ENCODE measurements at places on chromosomes 4 and X.

GRCh38 chr4:72991873-72992272, 77.6 kb downstream of the COX18 start:
- DNase-seq, result no peak

- no peak for DNase-seq
These were observed 48.1 kb upstream of the UGT2B15 start for GRCh38 chr4:68718447-68719074.

DNA sequence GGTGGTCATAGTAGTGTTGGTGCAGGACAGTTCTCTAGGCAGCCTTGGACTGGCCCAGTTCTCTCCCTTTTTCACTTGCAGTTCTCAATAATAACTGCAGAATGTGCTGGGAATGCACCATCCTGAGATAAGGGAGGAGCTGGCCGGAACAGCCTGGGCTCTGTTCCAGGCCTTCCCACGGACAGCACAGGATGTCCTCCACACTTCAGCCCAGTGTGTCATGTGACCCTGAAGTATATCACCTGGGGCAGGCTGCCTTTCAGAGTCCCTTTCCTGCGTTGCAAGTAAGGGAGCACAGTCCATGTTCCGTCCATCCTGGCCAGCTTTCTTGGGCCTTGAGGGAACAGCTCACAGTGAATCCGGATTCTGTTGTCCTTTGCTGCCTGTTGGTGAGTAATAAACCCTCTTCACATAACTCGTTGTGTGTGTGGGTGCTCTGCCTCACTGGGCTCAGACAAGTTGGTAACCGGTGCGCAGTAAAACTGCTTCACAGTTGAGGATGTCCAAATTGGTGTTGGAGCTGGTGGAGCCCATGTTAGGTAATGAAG, 32.3 kb upstream of the BBS12 start:
- no peak for DNase-seq

- DNase-seq, result no peak
These were observed 162.4 kb upstream of the FMR1 start for GRCh38 chrX:147749308-147749707.

DNA sequence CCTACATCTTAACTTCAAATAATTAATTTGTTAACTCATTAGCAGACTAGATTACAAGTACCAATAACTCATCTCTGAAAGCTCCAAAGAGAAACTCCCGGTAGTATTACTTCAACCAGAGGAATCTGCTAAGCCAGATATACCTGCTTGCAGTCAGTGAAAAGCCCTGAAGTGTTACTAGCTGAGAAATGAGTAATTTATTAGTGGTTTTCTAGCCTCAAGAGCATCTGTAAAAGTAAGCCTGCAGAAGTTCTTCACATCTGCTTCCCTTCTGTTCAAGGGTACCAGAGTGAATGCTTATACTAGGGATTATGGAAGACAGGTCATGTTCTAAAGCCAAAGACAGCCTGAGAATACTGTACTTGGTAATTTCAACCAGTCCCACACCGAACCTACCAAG, 34.7 kb downstream of the IRS4 start:
- no peak for DNase-seq

DNA sequence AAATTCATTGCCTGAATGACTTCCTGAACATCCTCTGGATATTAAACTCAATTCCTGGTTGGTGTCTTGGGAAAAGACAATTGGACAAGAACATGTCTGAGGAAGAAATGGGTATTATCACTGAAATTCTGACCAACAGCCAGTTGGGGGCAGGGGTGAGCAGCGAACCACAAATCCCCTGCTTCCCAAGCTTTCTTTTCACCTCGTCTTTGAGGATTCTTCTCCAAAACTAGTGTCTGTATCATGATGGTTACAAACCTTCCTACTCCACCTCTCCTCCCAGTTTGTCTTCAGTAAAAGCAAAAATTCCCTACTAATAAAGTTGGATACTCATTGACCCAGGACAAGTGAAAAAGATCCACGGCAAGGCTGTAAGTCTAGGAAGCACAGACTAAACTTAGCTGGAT, 48.3 kb upstream of the WDR1 start:
- DNase-seq, result no peak

DNA sequence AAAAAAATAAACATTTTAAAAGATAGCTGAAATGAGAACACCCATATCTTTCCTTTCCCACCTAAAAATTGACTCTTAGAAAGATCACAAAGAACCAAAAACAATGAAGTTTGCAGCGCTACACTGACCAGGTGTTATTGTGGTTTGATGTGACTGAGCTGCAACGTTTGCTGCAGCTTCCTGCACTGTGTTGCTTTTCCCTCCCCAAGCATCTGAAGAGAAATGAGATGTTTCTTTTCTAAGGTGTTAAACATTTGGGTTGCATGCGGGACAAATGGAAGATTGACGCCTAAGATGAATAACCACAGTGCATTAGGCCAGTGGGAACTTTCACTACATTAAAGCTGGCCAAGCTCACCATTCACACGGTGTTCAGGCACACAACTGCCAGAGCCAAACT, 8.9 kb downstream of the LEF1 start:
- no peak for DNase-seq

DNA sequence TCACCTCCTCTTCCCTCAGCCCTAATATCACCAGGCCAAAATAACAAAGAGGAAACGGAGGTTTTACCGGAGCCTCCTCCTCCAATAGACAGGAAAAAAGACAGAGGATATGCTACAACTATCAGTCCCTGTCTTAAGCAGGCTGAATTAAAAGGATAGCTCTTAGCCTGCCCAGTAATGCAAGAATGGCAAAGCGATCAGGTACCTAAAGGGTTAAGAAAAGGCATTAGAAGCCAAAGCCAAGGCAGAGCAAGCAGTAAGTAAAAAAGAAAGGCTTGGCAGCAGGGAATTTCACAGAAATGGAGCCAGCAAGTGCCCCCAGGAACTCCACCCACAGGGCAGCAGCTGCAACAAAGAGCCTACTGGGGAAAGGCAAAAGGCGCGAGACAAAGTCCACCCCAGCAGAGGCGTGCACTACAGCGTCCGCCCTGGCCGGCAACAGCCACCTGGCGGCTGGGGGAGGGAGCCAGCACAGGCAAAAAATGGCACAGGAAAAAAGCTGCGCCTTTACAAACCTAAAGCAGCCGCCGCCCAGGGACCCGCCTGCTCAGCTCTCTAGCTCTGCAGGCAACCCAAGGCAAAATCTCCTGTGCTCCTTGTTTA, 220.6 kb upstream of the ZC4H2 start:
- no peak for DNase-seq

DNA sequence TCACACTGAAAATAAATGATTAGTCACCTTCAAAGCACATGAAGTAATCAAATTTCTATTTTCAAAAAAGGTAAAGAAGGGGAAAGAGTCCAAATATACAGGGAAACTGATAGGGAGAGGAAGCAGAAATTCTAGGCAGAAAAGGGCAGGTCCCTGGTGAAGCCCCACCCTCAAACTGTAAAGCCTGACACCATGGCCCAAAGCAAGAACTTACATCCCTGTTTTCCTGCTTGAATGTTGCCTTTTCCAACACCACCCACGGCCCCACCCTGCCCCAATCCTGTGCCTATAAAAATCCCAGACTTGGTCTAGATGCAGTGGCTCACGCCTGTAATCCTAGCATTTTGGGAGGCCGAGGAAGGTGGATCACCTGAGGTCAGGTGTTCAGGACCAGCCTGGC, 361.8 kb downstream of the PPP3CA start:
- DNase-seq, result no peak

GRCh38 chr4:53711926-53712325, 120.6 kb upstream of the LNX1 start:
- DNase-seq, result no peak

DNA sequence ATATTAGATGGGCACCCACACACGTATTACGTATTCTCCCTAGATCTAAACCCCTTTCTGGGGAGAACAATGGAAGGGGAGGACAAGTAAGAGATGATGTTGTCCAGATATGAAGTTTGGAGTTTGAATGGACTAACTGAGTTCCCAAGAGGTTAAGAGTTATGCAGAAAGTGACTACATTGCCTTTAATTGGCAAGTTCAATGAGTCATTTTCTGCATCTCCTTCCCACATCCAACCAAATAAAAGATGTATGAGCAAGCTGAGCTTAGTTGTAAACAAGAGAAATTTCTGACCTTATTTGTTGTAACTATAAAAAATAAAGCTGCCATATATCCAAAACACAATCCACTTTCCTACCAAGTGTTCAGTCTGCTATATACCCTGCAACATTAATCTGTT, 50.5 kb downstream of the TIGD2 start:
- no peak for DNase-seq

DNA sequence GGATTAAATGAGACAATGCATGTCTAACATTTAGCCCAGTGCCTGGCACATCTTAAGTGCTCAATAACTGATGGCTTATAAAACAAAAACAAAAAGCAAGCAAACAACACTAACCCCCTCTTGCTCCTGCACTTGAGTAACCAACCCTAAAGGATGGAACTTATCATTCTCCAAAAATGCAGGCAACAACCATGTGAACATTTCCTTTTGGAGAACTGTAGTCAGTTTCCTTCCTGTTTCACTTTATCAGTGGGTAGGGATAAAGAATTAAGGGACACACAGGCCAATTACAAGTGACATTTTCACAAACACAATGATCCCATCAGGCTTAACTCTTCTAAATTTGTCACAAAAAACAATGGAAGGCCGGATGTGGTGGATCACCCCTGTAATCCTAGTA, 30.4 kb downstream of the RPS3A start:
- DNase-seq, result no peak

DNA sequence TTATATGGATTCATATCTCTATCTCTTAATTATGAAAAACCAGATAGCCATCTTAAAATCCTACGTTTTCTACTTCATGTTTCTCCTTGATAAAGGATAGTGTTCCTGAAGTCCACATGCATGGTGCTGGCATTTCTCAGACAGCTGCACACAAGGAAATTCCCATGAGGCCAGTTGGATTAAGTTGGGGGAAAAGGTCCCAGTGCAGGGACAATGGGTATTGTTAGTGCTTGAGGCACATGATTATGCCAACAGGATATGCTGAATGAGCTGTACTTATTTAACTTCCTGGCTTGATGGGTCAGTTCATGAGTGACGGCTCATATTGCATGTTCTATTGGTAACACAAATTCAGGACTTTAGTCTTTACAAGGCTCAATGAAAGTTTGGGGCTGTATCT, 913.9 kb upstream of the NDST4 start:
- DNase-seq, result no peak

- DNase-seq, result no peak
These were observed 265.8 kb downstream of the PCDH18 start for GRCh38 chr4:137266511-137266910.

DNA sequence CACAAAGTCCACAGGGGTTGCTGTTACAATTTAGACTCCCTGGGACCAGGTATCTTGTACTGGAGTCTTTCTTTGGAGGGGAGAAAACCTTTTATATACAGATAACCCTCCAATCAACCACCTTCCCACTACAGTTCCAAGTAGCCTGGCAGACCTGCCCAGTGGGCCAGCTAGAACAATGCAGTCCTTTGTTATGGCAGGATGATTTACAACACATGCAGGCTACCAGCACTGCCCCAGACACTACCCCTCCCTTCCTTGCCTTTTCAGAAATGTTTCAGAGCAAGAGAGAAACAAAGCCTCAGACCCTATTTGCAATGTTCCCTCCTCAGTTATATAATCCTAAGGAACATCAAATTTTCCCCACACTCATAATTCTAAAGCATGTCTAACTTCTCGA, 11.1 kb downstream of the RASL11B start:
- DNase-seq, result no peak

GRCh38 chr4:78612398-78613178, 61.0 kb downstream of the ANXA3 start:
- no peak for DNase-seq

- no peak for DNase-seq
These were observed 978 bp upstream of the HS3ST1 start for GRCh38 chr4:11429699-11430045.

- DNase-seq, result no peak
These were observed 450.8 kb upstream of the BOD1L1 start for GRCh38 chr4:14078326-14078725.

DNA sequence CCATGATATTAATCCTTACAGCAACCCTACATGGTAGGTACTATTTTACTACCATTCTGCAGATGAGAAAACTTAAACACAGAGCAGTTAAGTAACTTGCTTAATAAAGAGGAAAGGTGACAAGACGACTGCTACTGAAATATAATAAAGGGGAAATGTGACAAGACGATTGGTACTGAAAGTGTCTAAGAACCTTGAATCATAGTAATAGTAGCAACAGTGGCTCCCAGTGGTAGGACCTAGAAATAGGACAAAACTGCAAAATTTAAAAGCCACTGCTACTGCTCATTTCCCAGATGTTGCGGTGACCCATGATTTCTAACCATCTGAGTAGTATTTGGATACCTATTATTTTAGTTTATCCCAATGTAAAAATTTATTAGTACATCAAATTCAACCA, 89.5 kb downstream of the TASL start:
- DNase-seq, result no peak

- DNase-seq, result no peak
These were observed 139.5 kb downstream of the SLIT2 start for GRCh38 chr4:20391198-20391597.

- DNase-seq, result no peak
These were observed 342.3 kb upstream of the GRID2 start for GRCh38 chr4:91961504-91961903.

DNA sequence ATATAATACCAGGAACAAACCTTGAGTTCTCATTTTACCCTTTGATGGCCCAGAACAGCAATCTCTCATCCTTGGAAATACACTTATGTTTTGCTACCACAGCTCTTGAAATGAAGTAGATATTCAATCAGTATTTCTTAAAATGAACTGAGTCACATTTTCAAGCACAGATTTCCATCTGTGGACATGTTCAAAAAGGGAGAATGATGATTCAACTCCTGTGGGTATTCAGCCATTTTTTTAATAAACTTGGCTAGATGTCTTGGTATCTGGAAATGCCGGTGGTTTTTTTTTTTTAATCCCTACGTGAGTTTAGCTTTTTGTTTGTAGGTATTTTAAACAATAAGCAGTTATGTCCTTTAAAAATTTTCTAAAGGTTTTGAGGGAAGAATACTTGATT, 64.2 kb upstream of the TRPC5OS start:
- no peak for DNase-seq

Data from stimulated activated CD4-positive, alpha-beta T cell treated with anti-CD3 and anti-CD28 coated beads, TNF-alpha, amount 100 ng/mL, for 4 hours (primary cell).